ENCODE measurements at places on chromosomes 13 and 19.
A peak's percentile ranks its signal among the peaks of the same experiment; 100 is the strongest.

- DNase-seq, result no peak
These were observed 1.2 kb upstream of the RNASEH2B start for GRCh38 chr13:50908371-50908770.

GRCh38 chr13:87274209-87274819 lies 396.9 kb upstream of the SLITRK5 start:
- peak; percentile 22 for DNase-seq

- no peak for DNase-seq
These were observed 4.4 kb downstream of the HAS1 start for GRCh38 chr19:51719251-51719988.

- DNase-seq, result no peak
These were observed 452.7 kb downstream of the TSHZ3 start for GRCh38 chr19:30896554-30896953.

- DNase-seq, result no peak
These were observed 8.4 kb downstream of the SPRYD7 start for GRCh38 chr13:49927755-49928154.

DNA sequence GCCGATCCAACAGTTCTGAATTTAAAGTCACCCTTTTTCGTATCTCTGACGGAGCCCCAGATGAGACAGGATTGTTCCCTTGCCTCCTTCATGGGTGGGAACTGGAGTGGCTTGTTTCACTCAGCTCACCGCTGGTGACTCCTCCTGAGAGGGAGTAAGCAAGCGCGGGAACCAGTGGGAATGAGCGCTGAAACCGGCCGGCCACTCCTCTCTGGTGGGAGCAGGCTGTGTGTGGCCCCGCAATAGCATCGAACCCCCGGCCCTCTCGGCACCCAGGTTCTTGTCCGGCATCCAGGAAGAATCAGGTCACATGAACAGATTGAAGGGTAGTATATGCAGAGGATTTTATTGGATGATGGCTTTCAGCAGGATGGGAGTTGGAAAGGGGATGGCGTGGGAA lies 1211.6 kb upstream of the PCDH20 start:
- DNase-seq, result no peak

- DNase-seq, result no peak
These were observed 8.6 kb upstream of the BCAT2 start for GRCh38 chr19:48819366-48819816.

DNA sequence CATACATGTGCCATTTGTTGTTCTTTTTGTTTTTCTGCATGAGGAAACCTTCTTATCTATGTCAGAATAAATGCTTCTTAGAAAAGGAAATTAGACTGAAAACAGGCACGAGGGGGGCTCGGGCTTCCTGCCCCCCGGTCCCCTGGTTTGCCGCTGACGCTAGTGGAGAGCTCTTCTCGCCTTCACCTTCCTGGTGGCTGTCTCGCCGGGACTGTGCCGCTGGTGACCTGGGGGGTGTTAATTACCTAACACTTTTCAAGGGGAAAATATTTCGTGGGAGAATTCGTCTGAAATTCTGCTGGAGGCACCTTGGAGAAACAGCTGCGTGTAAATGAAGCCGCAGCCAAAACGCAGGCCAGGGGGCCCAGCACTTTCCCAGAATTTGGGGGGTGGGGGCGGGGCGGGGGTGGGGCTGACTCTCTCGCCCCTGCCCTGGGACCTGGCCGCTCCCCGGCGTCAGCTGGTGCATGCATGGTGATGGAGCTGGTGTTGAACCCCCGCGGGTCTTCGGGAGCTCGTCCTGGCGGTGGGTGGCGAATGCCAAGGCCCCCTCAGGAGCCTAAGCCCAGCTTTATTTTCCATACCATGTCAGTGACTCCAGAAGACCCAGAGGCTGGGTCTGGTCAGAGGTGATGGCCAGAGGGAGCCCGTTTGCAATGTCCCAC lies 58.3 kb upstream of the MCF2L start:
- DNase-seq, result no peak

- no peak for DNase-seq
These were observed 250.3 kb upstream of the HTR2A start for GRCh38 chr13:47146991-47147811.

All from activated T-cell treated with anti-CD3 and anti-CD28 coated beads, Interleukin-2, amount 50 U/mL, for 48 hours (primary cell).